CD14-positive monocyte (primary cell): ENCODE measurements at places on chromosomes 4 and X.

- DNase-seq: no peak
Observed at GRCh38 chrX:37594755-37595382, 23.4 kb downstream of the LANCL3 start.

- no peak for DNase-seq
Observed at GRCh38 chr4:123359449-123360315, 36.9 kb upstream of the SPRY1 start.

DNA sequence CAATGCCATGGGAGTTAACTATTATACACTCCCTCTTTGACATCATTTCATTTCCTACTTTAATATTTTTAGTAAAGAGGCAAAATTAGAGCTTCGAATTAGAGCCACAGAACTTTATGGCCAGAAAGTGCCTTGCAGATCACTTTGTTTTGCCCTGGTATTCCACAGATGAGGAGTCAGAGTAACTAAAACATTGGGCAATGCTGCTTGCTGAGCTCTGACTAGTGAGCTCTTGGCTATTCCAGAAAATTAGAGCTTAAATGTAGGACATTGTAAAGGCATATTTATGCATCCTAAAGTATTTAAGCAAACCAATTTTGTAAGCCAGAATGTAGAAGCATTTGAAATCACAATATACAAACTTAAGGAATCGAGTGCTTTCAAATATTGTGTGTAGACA is 6.3 kb upstream of the ZNF827 start:
- no peak for DNase-seq

GRCh38 chrX:40080894-40081678 is 16.7 kb downstream of the BCOR start:
- no peak for DNase-seq

- DNase-seq: peak; percentile 40
Observed at GRCh38 chrX:13506574-13506973, 62.8 kb upstream of the EGFL6 start.

DNA sequence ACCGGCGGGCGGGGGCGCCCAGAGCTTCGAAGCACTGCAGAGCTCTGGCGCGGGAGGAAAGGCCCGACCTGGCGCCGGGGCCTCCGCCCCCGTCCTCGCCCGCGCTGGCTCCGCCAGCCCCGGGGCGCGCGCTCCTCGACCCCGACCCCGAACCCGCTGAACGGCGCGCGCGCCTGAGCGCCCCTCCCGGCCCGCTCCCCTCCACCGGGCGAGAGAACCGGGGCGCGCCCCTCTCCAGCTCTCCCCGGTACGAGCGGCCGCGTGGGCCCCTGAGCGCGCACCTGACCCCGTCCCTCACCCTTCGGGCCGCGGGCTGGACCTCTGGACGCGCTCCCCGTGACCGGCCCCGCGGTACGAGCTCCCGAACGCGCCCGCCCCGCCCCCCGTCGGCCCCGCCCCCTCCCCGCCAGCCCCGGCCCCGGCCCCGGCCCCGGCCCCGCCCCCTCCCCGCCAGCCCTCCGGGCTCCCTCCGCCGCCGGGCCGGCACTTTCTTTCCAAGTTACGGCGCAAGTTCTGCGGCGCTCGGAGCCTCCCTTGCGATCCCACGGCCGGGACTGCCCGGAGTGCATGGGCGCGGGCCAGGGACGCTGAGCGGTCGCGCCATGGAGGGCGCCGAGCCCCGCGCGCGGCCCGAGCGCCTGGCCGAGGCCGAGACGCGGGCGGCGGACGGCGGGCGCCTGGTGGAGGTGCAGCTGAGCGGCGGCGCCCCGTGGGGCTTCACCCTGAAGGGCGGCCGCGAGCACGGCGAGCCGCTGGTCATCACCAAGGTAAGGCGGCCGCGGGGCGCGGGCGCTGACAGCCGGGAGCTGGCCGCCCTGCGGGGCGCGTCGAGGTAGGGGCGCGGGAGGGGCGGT is at the start of gene SHROOM2:
TSS of gene SHROOM2 (plus strand) at position 486 of the 854 bp plus-strand sequence. CDS start at position 603, 117 bp downstream.
- DNase-seq: no peak
